Motor neuron (in vitro differentiated cells): ENCODE measurements at places on chromosomes 6 and 20. TPM values are rescaled to one million over a fixed set of nuclear protein-coding genes. Genes with fewer than 3 reads are reported as not detected.
A peak's percentile ranks its signal among the peaks of the same experiment; 100 is the strongest.

PIM1 gene
- total RNA-seq, result 18.3 and 18.8 TPM in 2 replicates

MICB gene
- total RNA-seq, result 1.9 TPM in 2 replicates

UBE3D gene
- 7.9 and 12.3 TPM in 2 replicates for total RNA-seq

DEFB110 gene
- total RNA-seq, result not detected in 2 replicates

DNA sequence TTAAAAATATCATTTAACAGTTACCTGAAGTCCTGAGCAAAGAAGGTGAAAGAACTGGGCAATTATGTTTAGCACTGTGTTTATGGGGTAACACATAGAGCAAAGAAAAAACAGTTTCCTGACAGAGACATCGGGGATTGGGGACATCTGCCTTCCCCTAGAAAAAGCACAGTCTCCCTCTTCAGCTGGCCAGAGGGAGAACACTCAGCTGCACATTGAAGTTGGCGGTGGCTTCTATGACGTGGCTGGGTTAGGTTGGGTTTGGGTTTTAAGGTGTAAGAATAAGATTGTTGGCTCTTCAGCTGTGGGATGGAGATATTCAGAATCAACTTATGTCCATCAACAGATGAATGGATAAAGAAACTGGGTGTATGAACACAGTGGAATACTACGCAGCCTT lies 124.0 kb upstream of the DTNBP1 start:
- no peak for ATAC-seq

DNA sequence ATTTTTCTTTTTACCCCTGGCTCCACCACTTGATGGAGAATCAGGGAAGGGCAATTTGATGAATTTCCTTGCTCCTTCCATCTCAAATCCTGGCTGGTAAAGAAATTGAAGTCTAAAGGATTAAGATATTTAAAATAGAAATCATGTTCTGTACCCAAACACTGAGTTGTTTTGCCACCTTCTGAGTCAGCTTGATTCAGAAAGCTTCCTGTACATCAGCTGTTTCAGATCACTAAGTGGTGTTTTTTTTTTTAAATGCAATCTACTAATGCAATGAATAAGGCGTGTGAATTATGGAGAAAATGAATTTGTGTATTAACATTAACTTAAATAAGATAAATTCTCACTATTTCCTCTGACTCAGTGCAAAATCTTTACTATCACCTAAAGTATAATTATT lies 11.5 kb upstream of the POPDC3 start:
- ATAC-seq, result no peak

GRCh38 chr6:163243692-163244589 lies 170.6 kb upstream of the QKI start:
- ATAC-seq, result peak; percentile 55

DNA sequence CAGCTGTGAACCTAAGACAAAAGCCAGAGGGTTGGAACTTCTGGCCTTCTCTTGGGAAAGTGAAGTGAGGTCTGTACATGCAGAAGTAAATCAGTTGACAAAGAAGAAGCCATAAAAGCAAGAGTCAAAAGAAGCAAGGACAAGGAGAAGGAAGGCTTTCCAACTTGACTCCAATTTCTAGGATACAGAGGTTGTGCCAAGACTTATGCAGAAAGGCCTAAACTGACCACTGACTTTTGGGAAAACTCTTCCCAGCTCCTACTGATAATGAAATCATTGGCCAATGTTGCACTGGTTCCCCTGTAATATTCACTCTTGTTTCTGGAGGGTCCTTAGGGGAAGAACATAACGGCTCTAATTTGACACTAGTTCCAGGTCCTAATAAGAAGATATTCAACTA lies 29.3 kb upstream of the NT5E start:
- ATAC-seq, result no peak

- no peak for ATAC-seq
These were observed 524.6 kb upstream of the NOX3 start for GRCh38 chr6:155980014-155980767.

- no peak for ATAC-seq
These were observed 50.4 kb downstream of the FAM184A start for GRCh38 chr6:119028091-119028490.

- no peak for ATAC-seq
These were observed 204.1 kb upstream of the CNR1 start for GRCh38 chr6:88370127-88370710.

DNA sequence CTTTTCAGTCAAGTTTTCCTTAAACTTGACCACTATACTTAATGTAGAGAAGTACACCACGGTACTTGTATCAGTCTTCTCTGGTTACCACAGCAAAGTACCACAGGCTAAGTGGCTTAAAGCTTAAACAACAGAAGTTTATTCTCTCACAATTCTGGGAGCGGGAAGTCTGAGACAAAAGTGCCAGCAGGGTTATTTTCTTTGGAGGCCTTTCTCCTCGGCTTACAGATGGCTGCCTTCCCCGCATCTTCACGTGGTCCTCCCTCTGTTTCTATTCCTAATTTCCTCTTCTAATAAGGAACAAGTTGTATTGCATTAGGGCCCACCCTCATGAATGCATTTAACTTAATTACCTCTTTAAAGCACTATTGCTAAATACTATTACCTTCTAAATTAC lies 258.0 kb downstream of the PLCB1 start:
- no peak for ATAC-seq

GRCh38 chr20:32858189-32858588 lies 534 bp upstream of the EFCAB8 start:
- no peak for ATAC-seq

GRCh38 chr6:150198532-150198931 lies 55.7 kb downstream of the PPP1R14C start:
- ATAC-seq, result no peak

DNA sequence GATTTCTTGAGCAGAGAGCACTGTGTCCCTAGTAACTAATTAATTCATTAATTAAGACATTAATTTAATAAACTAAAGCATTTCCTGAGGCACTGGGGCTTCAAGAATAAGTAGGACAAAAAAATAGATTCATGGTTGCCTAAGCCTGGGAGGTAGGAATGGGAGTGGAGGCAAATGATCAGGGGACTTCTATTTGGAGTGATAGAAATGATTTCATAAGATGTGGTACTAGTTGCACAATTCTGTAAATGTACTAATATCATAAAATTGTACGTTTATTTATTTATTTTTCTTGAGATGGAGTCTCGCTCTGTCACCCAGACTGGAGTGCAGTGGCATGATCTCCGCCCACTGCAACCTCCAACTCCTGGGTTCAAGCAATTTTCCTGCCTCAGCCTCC lies 287.2 kb downstream of the KHDC1L start:
- ATAC-seq, result no peak

DNA sequence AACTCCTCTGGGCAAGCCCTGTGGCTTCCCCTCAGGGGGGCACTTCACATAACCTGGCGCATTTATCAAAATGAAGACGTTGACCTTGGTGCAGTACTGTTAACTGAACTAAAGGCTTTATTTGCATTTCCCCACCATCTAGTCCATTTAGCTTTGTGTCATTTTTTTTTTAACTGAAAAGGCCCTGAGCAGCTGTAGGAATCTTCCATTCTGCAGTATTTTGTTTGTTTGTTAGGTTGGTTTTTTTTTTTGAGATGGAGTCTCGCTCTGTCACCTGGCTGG lies 10.7 kb downstream of the TMEM181 start:
- ATAC-seq, result no peak
